NCI-H69 (cell line): ENCODE measurements at places on chromosomes 11 and 22.
A peak's percentile ranks its signal among the peaks of the same experiment; 100 is the strongest.

GRCh38 chr22:41377846-41378245, 3.9 kb upstream of the TEF start:
- no peak for DNase-seq

GRCh38 chr22:24592058-24592850, 619 bp downstream of the LRRC75B start:
- DNase-seq: peak; percentile 43

GRCh38 chr11:68067991-68068390, 29.2 kb downstream of the TCIRG1 start:
- no peak for DNase-seq

DNA sequence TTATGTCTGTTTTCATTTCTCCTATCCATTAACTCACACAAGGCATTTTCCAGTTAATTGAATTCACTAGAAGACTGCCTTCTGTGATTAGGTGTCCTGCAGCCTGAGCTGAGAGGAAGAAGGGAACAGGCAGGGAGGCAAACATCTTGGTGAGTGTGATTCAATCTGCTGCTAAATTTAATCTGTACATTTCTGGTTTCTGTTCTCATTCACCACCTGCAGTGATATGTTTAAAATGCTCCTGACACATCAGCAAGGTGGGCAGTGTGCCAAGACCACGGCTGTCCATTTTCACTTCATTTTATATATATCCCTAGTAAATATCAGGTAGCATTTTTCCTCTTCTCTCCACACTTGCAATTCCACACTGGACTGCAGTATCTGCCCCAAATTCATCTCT, 416.5 kb downstream of the TMEM135 start:
- peak; percentile 83 for DNase-seq

DNA sequence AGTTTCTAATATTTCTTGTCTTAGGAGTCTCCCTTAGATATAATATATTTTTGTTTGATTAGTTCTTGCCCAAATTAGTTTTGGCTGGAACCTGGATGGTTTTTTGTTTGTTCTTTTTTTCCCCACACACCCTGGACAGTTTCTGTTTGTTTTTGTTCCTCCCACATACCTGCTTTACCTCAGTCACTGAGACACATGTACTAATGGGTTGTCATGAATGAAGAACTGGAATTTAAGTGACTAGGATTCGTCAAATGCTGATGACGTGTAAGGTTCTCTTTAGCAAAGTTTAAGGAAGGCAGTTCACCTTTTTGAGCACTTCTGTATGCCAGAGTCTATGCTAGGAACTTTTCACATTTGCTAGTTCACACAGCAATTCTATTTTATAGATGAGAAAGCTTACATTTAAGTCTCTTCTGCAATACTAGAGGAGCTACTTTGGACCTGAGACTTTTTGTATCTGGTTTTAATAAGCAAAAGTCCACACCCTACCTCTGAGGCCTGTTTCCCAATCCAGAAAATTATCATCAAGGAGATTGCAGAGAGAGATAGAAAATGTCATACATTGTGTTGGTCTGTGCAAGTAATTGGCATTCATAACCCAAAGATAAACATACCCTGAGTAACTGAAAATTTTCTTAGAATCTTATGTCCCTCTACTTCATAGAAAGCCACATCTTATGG, 86.7 kb upstream of the RAB1B start:
- no peak for DNase-seq

DNA sequence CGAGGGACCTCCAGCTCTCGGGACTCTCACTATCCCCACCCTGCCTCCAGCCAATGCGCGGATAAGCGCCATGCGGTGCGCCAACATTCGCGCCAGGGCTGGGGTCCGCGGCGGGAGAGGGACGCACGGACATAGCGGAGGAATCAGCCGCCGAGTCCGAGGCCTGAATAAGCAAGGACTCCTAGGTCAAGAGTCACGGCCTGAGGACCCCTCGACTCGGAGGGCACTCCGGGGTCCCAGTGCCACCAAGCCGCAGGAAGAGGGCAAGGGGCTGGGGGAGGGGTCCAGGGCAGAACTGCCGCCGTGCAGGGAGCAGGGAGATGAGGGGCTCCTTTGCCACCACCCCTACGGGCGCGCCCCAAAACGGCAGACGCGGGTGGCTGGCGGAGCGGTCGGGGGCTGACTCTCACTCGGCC, 552 bp downstream of the DSCAML1 start:
- DNase-seq: no peak

- peak; percentile 54 for DNase-seq
Observed at GRCh38 chr11:17918049-17918605, 94.7 kb downstream of the SERGEF start.
